ENCODE measurements at places on chromosomes 12 and 14. TPM values are rescaled to one million over a fixed set of nuclear protein-coding genes. Genes with fewer than 3 reads are reported as not detected.

The MANSC1 gene
- 4.2 TPM for total RNA-seq

DNA sequence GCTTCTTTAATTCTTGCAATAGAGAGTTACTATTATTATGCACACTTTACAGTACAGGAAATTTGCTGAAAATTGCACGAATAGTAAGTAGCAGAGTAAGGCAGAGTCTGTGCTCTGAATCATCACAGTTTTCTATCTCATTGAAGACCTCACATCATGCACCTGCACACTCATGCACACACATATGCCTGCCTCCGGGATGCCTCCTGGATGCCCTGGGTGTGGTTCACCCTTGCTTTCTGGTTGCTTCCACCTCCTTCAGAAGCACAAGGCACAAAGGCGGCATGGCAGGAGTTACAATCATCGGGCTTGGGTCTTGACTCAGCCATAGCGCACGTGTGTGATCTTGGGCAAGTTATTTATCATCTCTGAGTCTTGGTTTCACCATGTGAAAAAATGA lies 564.0 kb downstream of the VRK1 start:
- no peak for DNase-seq

The ADAMTS20 gene
- 0.09 TPM for total RNA-seq

The MYRFL gene
- 0.35 TPM for total RNA-seq

DNA sequence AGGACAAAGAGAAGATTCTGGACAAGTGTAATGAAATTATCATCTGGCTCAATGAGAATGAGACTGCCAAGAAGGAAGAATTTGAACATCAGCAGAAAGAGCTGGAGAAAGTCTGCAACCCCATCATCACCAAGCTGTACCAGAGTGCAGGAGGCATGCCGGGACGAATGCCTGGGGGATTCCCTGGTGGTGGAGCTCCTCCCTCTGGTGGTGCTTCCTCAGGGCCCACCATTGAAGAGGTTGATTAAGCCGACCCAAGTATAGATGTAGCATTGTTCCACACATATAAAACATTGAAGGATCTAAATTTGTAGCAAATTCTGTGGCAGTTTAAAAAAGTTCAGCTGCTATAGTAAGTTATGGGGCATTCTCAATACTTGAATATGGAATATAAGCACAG lies 174.3 kb upstream of the CCND2 start:
- no peak for DNase-seq

GRCh38 chr12:99066726-99067125 lies 421.6 kb downstream of the APAF1 start:
- peak; percentile 33 for DNase-seq

DNA sequence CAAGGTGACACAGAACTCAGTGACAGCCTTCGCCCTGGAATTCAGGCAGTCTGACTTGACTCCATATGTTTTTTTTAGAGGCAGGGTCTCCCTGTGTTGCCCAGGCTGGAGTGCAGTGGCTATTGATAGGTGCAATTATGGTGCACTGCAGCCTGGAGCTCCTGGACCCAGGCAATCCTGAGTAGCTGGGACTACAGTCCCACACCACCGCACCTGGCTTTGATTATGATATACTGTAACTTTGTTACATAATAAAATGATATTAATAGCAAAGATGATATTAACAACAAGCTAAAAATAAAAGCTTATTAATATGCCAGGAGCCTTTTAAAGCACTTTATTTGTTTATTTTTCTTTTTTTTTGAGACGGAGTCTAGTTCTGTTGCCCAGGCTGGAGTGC lies 9.8 kb downstream of the VSIG10 start:
- DNase-seq = no peak

The PLA2G1B gene
- 0.75 TPM for total RNA-seq

GRCh38 chr14:74223016-74223415 lies 16.2 kb upstream of the VSX2 start:
- DNase-seq = no peak

- no peak for DNase-seq
Observed at GRCh38 chr12:51949342-51950030, 2.0 kb upstream of the ACVR1B start.

The ALX1 gene
- total RNA-seq = 0.62 TPM

The TGM1 gene
- 0.71 TPM for total RNA-seq

- DNase-seq = no peak
Observed at GRCh38 chr12:96224219-96224615, 30.0 kb downstream of the ELK3 start.

DNA sequence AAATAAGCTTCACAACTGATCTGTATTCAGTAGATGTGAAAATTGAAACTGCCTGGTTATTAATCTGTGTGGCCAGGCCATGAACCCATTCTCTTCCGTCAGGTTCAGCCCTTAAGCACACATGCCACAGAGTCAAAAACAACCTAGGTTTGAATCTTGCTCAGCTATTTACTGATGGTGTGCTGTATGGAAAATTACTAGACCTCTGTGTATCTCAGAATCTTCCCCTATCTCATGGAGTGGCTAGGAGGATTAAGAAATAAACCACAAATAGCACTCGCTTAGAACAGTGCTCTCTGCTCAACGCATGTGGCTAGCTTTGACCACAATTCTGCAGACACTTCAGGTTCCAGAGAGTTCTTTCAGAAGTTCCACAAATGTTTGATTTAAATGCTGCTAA lies 240.7 kb upstream of the PLEKHG7 start:
- DNase-seq = peak; percentile 50

The MFAP5 gene
- 211 TPM for total RNA-seq

GRCh38 chr14:69441948-69442347 lies 42.6 kb upstream of the PLEKHD1 start:
- no peak for DNase-seq

DNA sequence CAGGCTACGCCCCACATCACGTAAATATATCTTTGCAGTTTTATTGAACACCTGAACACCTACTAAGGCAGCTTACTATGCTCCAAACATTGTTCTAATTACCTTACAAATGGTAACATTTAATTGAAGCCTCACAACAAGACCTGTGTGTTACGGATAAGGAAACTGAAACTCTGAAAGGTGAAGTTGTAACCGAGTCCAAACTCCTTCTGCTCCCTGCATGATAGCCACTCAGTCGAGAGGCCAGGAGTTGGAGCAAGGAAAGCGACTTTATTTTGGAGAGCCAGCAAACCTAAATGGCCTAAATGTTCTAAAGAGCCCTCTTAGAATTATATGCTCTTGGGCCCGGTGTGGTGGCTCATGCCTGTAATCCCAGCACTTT lies 12.6 kb upstream of the TRPV4 start:
- no peak for DNase-seq

The FGF23 gene
- 0.04 TPM for total RNA-seq

The LIN7A gene
- 3.1 TPM for total RNA-seq

DNA sequence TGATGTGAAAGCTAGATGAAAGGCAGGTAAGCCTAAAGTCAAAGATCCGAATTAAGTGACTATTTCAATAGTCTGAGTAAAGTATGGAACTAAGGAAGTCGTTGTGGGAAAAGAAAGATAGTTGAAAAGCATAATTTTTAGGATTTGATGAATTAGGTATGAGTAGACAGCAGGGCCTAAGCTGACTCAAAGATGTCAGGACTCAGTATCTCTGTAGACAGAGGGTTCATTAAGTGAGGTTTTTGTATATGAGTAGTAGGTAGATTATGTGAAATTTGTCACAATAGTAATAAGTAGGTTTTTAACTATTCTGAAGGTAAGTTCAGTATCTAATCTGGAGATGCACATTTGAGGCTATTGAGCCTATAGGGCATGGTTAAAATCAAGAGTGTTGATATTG lies 196.4 kb downstream of the RASSF9 start:
- no peak for DNase-seq

The CIROP gene
- total RNA-seq = not detected

DNA sequence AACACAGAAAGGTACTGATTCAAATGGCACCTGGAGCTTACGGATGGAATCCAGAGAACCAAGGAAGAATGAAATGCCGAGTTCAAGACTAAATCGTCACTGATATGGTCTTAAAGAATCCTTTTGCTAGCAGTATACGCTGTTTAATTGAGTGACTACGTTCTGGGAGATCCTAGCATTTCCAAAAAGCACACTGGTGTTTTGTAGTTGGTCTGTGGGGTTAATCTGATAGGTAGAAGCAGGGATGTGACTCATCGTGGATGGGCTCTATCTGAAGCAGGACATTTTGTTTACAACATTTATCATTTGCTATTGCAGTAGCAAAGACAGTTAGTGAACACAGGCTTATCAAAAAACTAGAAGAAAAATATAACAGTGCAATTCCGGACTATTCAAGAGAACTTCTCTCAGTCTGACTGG lies 169.2 kb upstream of the HMGA2 start:
- DNase-seq = no peak
